Natural killer cell (primary cell): ENCODE measurements at places on chromosomes 5 and 9. TPM values are rescaled to one million over a fixed set of nuclear protein-coding genes. Genes with fewer than 3 reads are reported as not detected.

DNA sequence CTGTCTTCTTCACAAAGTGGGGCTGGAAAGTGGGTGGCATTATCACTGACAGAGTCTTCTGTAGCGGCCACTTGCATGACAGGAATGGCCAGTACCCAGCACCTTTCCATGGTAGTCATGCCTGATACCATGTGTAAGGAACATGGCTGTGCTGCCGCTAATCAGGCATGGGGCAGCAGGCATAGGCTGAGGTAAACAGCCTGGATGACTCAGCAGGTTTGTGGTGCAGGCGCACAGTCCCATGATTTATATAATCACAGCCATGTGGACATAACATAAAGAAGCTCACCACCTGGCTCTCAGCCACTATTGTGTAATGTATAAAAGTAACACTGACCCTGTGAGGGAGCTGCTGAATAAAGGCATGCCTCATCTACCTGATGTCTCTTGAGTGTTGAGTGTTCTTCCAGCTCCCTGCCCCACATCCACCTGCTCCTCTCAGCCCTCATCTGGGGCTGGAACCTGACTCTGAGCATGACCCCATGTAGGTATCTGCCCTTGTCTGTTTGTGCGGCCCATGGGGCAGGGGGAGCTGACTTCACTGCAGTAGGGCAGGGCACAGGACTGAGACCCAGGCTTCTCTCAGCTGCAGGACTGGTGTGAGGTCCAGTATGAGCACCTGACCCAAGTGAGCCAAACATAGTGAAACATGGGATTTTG is 13.2 kb upstream of the ICE1 start:
- no peak overlapping the region for H3K4me3 ChIP-seq
- no peak overlapping the region for H3K27ac ChIP-seq
- no peaks in the 10 kb centered on the region for H3K27me3 ChIP-seq
- no peaks in the 10 kb centered on the region for H3K4me1 ChIP-seq

DNA sequence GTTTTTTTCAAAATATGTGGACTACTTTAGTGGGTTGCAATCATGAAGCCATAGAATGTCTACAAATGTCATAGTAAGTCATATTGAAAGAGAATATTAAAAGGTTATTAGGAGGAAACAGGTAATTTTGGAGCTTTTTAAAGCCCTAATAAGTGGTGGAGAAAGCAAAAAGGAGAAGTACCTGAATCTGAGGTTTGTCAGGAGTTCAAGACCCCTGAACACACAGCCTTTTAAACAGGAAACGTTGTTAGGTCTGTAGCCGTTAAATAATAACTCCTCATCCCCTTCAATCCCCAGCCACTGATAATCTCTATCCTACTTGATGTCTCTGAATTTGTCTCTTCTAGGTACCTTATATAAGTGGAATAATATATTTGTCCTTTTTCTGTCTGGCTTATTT is 51.1 kb downstream of the SPEF2 start:
- no peak overlapping the region for H3K27ac ChIP-seq
- no peaks in the 10 kb centered on the region for H3K27me3 ChIP-seq
- no peak for DNase-seq
- H3K36me3 ChIP-seq: no peaks in the 10 kb centered on the region

- H3K27me3 ChIP-seq: no peaks in the 10 kb centered on the region
- no peak for DNase-seq
- peaks cover 24% of the 10 kb centered on the region for H3K4me1 ChIP-seq
- H3K27ac ChIP-seq: no peak overlapping the region
- peak overlapping the region; percentile 90 for H3K4me3 ChIP-seq
Measured at GRCh38 chr5:10250806-10251276, 761 bp downstream of the CCT5 start.

GRCh38 chr5:2529371-2530092 is 221.9 kb downstream of the IRX2 start:
- H3K27ac ChIP-seq: no peak overlapping the region
- H3K36me3 ChIP-seq: no peaks in the 10 kb centered on the region
- DNase-seq: no peak
- H3K4me1 ChIP-seq: no peaks in the 10 kb centered on the region
- H3K27me3 ChIP-seq: no peaks in the 10 kb centered on the region
- H3K4me3 ChIP-seq: no peak overlapping the region

GRCh38 chr5:17178373-17178675 is 39.1 kb upstream of the BASP1 start:
- H3K36me3 ChIP-seq: no peaks in the 10 kb centered on the region
- no peak overlapping the region for H3K27ac ChIP-seq
- no peak for DNase-seq
- H3K27me3 ChIP-seq: no peaks in the 10 kb centered on the region
- H3K4me3 ChIP-seq: no peak overlapping the region

- no peaks in the 10 kb centered on the region for H3K36me3 ChIP-seq
- H3K4me1 ChIP-seq: no peaks in the 10 kb centered on the region
- no peaks in the 10 kb centered on the region for H3K27me3 ChIP-seq
- no peak for DNase-seq
- no peak overlapping the region for H3K27ac ChIP-seq
Measured at GRCh38 chr5:27944471-27944870, 906.1 kb upstream of the CDH9 start.

Gene NEUROG1
- total RNA-seq: not detected

Gene GCNT4
- 0.25 TPM for total RNA-seq

Gene PCDHAC1
- not detected for total RNA-seq
